Bladder microvascular endothelial cell (primary cell): ENCODE measurements at places on chromosomes 1 and 21. TPM values are rescaled to one million over a fixed set of nuclear protein-coding genes. Genes with fewer than 3 reads are reported as not detected.

The GPN2 gene
- total RNA-seq: 6.6 and 12.5 TPM in 2 replicates

The ABCB10 gene
- 15.5 and 20.6 TPM in 2 replicates for total RNA-seq

The APP gene
- total RNA-seq: 829 and 1,982 TPM in 2 replicates

The PDXK gene
- total RNA-seq: 22.8 and 88.2 TPM in 2 replicates

The TNNI3K gene
- total RNA-seq: not detected in 2 replicates

The AMY1A gene
- not detected in 2 replicates for total RNA-seq

The SMCP gene
- not detected in 2 replicates for total RNA-seq

The KCND3 gene
- 0.25 TPM in 1 of 2 replicates, not detected in the other for total RNA-seq

The CA6 gene
- not detected in 2 replicates for total RNA-seq

The NPPB gene
- total RNA-seq: not detected in 2 replicates

The MMP23B gene
- 0.16 and 0.19 TPM in 2 replicates for total RNA-seq

The PLEKHN1 gene
- 0.16 and 0.31 TPM in 2 replicates for total RNA-seq

The HES3 gene
- total RNA-seq: not detected in 2 replicates

The TMPRSS2 gene
- not detected in 2 replicates for total RNA-seq

The ATG4C gene
- total RNA-seq: 5.7 and 6.0 TPM in 2 replicates

The NR5A2 gene
- total RNA-seq: 4.7 and 16.8 TPM in 2 replicates

The DCAF6 gene
- total RNA-seq: 36.6 and 61.1 TPM in 2 replicates

The TTLL7 gene
- 1.5 and 3.8 TPM in 2 replicates for total RNA-seq

The LDLRAD1 gene
- not detected in 2 replicates for total RNA-seq

The IL20 gene
- total RNA-seq: not detected in 2 replicates

The MTARC1 gene
- 3.8 and 6.2 TPM in 2 replicates for total RNA-seq

The SLAMF8 gene
- total RNA-seq: not detected in 2 replicates

The CR1L gene
- not detected in 2 replicates for total RNA-seq

The KANK4 gene
- total RNA-seq: not detected in 2 replicates

The PM20D1 gene
- 0.06 TPM in 1 of 2 replicates, not detected in the other for total RNA-seq

The PTGS2 gene
- total RNA-seq: 1.1 and 9.0 TPM in 2 replicates

The C4BPA gene
- total RNA-seq: not detected in 2 replicates

The KTI12 gene
- total RNA-seq: 6.8 and 9.9 TPM in 2 replicates

The F3 gene
- 1.6 and 3.5 TPM in 2 replicates for total RNA-seq

The FCRL2 gene
- not detected in 2 replicates for total RNA-seq

The LRRC53 gene
- total RNA-seq: not detected in 2 replicates

The PLA2G2C gene
- total RNA-seq: not detected in 2 replicates

The NDUFS5 gene
- total RNA-seq: 464 and 579 TPM in 2 replicates

The DHRS3 gene
- total RNA-seq: 89.0 and 92.5 TPM in 2 replicates

The LHX8 gene
- not detected in 2 replicates for total RNA-seq

The MATN1 gene
- 0.13 and 0.16 TPM in 2 replicates for total RNA-seq

The SLAMF1 gene
- total RNA-seq: not detected in 2 replicates
